ENCODE measurements at places on chromosomes 16 and 17. TPM values are rescaled to one million over a fixed set of nuclear protein-coding genes. Genes with fewer than 3 reads are reported as not detected.

The MGAT5B gene
- 41.4 TPM for total RNA-seq

DNA sequence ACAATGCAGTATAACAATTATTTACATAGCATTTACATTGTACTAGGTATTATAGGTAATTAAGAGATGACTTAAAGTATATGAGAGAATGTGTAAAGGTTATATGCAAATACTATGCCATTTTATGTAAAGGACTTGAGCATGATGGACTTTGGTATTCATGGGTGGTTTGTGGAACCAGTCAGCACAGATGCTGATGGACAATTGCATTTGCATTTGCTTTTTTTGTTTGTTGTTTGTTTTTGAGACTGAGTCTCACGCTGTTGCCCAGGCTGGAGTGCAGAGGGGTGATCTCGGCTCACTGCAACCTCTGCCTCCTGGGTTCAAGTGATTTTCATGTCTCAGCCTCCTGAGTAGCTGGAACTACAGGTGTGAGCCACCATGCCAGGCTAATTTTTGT is 36.0 kb downstream of the BCAS3 start:
- no peaks in the 10 kb centered on the region for H3K27me3 ChIP-seq
- no peak overlapping the region for H3K4me3 ChIP-seq
- H3K27ac ChIP-seq: no peak overlapping the region
- no peaks in the 10 kb centered on the region for H3K4me1 ChIP-seq

- no peak overlapping the region for H3K27ac ChIP-seq
- H3K36me3 ChIP-seq: no peaks in the 10 kb centered on the region
- DNase-seq: no peak
- no peaks in the 10 kb centered on the region for H3K4me1 ChIP-seq
These were observed 16.5 kb downstream of the RGS11 start for GRCh38 chr16:259226-259625.

DNA sequence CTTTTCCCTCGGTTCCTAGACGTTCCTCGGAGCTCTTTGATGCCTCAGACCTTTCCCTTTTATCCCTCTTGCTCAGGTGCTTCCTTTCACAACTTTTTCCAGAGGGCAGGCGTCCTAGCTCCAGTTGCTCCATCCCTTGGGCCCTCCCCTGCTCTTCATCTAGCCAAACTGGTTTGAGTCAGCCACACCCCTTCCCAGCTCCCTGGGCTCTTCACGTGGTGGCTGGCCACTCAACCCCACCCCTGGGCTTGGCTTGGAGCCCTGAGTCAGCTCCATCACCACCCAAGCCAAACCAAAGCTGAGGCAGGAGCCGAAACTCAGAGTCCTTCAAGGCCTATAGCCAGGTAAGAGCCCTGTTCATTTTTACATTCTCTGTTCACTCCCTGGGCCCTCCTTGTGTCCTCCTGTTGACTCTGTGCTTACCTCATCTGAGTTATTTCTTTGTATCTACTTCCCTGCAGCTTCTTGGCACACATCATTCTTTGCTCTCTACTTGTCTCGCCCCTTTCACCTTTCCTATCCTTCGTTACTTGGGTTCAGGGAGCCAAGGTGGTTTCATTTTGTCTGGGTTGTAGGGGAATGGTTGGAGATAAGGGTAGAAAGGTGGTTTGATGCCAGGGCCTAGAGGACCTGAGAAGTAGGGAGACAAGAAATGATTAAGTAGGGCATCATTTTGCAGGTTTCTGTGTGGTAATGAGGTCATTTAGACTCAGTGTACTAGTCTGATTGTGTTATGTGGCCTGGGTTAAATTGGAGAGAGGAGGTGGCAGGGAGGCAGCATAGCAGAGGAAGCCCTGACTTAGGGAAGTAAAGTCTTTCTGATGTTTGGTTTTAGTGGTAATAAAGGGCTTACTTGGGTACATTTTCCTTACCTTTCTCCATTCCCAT is 7.6 kb upstream of the PHKG2 start:
- no peaks in the 10 kb centered on the region for H3K27me3 ChIP-seq
- H3K4me1 ChIP-seq: no peaks in the 10 kb centered on the region
- H3K36me3 ChIP-seq: no peaks in the 10 kb centered on the region
- no peak for DNase-seq
- H3K4me3 ChIP-seq: no peak overlapping the region

DNA sequence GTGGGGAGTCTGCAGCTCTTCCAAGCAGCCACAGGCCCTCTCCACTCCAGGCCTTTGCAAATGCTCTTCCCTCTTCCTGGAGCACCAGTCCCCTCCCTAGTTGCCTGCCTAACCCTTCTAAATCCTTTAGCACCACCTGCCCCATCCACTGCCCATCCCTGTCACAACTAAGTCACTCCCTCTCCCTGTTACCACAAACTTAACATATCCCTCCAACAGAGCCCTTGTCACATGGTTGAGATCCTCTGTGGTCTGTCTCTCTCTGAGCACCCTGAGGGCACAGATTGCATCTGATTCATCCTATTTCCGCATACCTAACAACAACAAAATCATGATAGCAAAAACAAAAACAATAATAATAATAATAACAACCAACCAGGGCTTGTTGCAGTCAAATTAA is 11.0 kb upstream of the BEAN1 start:
- peaks cover 10% of the 10 kb centered on the region for H3K4me1 ChIP-seq
- no peak overlapping the region for H3K27ac ChIP-seq
- no peaks in the 10 kb centered on the region for H3K27me3 ChIP-seq
- no peak for DNase-seq

- no peak for DNase-seq
- H3K36me3 ChIP-seq: no peaks in the 10 kb centered on the region
- H3K4me1 ChIP-seq: no peaks in the 10 kb centered on the region
- no peak overlapping the region for H3K4me3 ChIP-seq
- no peak overlapping the region for H3K27ac ChIP-seq
These were observed 13.7 kb upstream of the XYLT2 start for GRCh38 chr17:50332196-50332595.

The G6PC1 gene
- not detected for total RNA-seq

The HSD17B2 gene
- not detected for total RNA-seq

DNA sequence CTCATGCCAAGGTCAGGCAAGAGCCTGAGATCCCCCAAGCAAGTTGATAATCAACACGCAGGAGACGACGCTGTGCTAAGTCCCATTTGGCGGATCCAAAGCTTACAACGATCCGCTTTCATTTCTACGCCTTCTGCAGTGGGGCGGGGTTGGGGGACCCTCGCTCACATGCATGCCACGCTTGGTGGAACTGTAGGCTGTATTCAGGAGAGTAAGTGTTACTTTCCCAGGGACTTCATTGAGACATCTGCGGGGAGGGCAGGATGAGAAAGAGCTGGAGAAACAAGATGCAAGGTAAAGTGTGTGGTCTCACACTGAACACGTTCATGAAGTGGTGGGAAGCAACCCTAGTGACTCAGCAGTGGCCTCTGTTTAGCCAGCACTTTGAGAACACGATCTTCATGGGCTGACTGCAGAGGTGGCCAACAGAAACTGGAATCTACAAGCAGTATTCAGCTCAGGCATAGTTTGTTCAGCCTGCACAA is 100.5 kb downstream of the XYLT1 start:
- no peaks in the 10 kb centered on the region for H3K36me3 ChIP-seq
- H3K27me3 ChIP-seq: no peaks in the 10 kb centered on the region
- DNase-seq: no peak
- H3K27ac ChIP-seq: peak overlapping the region; percentile 91

DNA sequence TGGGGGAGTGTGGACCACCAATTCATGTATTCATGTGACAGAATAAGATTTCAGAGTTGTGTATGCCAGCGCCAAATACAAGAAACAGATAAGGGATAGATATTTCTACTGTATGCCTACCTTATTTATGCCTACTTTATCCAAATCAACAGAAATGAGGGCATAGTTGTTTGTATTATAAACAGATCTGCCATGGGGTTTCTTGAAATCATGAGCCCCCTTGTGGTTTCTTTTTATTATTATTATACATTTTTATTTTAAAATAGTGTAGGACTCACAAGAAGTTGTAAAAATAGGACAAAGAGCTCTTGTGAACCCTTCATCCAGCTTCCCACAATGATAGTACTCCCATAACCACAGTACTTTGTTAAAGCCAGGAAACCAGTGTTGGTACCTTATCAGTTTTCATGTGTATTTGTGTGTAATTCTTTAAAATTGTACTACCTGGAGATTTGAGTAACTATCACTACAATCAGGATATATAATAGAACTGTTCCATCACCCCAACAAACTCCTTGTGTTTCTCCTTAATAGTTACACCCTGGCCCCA is 229.4 kb downstream of the CCDC182 start:
- H3K27ac ChIP-seq: no peak overlapping the region
- H3K4me1 ChIP-seq: no peaks in the 10 kb centered on the region
- H3K36me3 ChIP-seq: no peaks in the 10 kb centered on the region
- no peak overlapping the region for H3K4me3 ChIP-seq
- no peak for DNase-seq

The TUBG1 gene
- 15.7 TPM for total RNA-seq

The ZSCAN10 gene
- total RNA-seq: not detected

DNA sequence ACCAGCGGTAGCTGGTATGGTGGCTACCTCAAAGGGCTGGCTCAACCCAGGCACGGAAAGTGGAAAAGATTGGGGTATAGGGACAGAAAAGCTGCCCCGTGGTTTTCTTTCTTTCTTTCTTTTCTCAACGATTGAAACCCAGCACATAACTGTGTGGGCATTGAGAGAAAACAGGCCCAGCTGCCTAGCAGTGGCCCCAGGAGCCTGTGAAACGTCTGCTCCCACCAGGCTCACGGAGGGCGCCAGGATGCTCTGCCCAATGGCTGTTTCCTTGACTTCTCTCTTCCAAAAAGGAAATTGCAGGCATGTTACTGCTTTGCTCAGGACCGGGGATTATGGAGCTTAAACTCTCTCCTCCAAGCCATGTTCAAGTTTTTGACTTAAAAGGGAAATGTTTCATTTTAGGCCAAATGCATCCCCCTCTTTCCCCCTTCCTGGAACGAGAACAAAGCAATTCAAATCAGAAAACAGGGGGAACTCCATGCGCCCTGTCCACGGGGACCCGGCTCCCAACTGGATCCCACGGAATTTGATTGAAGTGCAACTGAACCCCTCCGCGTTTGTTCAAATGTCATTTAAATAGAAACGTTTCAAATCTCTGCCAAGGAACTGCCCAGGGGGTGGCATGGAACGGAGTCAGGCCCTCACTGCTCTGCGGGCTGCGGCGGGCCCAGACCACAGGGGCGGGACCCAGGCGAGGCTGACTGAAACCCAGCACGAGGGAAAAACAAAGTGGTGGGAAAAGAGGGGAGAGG is 133.5 kb downstream of the RGS9 start:
- H3K27me3 ChIP-seq: no peaks in the 10 kb centered on the region
- no peak overlapping the region for H3K27ac ChIP-seq
- no peaks in the 10 kb centered on the region for H3K4me1 ChIP-seq

DNA sequence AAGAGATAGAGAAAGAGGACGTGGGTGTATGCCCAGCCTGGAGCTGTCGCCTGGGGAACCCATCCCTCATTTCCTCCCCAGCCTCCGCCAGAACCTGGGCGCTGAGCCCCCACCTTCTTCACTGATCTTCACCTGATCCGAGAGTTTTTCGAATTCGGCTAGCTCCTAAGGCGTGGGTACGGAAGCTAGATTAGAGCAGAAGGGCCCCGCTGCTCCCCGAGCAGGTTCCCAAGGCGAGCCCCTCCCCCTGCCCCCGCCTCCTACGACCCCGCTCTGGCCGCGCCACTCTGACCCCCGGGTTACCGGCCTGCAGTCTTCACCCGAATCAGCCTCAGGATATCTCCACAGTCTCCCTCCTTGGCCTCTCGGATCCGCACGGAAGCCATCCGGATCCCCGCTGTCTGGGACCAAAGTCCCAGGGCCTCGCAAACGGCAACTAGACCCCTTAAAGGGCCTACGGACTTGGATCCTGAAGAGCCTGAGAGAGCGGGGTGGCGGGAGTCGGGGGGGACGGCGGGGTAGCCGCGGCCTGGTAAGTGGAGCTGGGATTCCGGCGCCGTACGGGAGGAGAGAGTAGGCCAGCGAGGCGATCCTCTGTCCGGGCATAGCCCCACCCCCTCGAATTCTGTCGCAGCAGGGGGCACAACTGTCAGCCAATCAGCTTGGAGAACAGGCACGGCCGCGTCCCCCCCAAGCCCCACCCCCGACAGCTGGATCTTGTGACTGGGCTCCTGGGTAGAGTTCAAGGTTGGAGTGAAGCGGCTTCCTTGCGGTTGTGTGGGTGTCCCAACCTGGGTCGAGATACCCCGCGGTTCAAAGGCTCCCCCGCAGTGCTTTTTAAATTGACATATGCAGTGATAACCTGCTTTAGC is at the start of gene SAT2:
SAT2 (minus strand) TSS at position 572 of the 872 bp plus-strand sequence; CDS start at position 386, 186 bp downstream.
- no peaks in the 10 kb centered on the region for H3K27me3 ChIP-seq
- H3K4me3 ChIP-seq: peak within 1 kb of the TSS; percentile 95
- H3K36me3 ChIP-seq: no peaks in the 10 kb centered on the region
- peaks cover 6% of the 10 kb centered on the region for H3K4me1 ChIP-seq
- peak within 1 kb of the TSS; percentile 79 for H3K27ac ChIP-seq

DNA sequence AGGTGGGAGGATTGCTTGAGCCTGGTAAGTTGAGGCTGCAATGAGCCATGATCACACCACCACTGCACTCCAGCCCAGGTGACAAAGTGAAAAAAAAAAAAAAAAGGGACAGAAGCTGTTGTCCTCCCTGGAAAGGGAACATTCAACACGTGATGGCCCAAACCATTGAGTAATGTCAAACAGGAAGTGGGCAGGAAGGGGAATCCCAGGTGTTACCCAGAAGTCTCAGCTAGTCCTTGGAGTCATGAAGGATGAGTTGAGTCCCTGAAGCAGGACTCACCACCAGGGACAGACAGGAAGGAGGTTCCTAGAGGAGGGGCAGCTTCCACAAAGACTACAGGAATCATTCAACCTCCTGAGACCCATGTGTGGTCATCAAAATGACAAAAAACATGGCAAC is 19.8 kb upstream of the CMIP start:
- peaks cover 24% of the 10 kb centered on the region for H3K4me1 ChIP-seq
- H3K27ac ChIP-seq: no peak overlapping the region
- no peak overlapping the region for H3K4me3 ChIP-seq
- DNase-seq: peak; percentile 56
- H3K36me3 ChIP-seq: no peaks in the 10 kb centered on the region
- no peaks in the 10 kb centered on the region for H3K27me3 ChIP-seq

The TPSD1 gene
- not detected for total RNA-seq

- H3K27ac ChIP-seq: no peak overlapping the region
- H3K36me3 ChIP-seq: no peaks in the 10 kb centered on the region
- H3K4me1 ChIP-seq: no peaks in the 10 kb centered on the region
- no peaks in the 10 kb centered on the region for H3K27me3 ChIP-seq
- DNase-seq: no peak
- no peak overlapping the region for H3K4me3 ChIP-seq
These were observed 123.1 kb downstream of the NPIPB5 start for GRCh38 chr16:22633799-22634198.

The RSAD1 gene
- 53.4 TPM for total RNA-seq

- no peak overlapping the region for H3K27ac ChIP-seq
- no peaks in the 10 kb centered on the region for H3K27me3 ChIP-seq
- no peaks in the 10 kb centered on the region for H3K36me3 ChIP-seq
- H3K4me3 ChIP-seq: no peak overlapping the region
- H3K4me1 ChIP-seq: no peaks in the 10 kb centered on the region
- DNase-seq: no peak
These were observed 80.2 kb downstream of the CDH11 start for GRCh38 chr16:65041667-65042066.

The TBC1D26 gene
- 0.46 TPM for total RNA-seq

GRCh38 chr17:58335061-58335731 is 6.6 kb upstream of the TSPOAP1 start:
- peaks cover 59% of the 10 kb centered on the region for H3K4me1 ChIP-seq
- H3K36me3 ChIP-seq: peaks cover 21% of the 10 kb centered on the region
- H3K27ac ChIP-seq: peak overlapping the region; percentile 99
- H3K27me3 ChIP-seq: no peaks in the 10 kb centered on the region
- peak overlapping the region; percentile 81 for H3K4me3 ChIP-seq
- peak; percentile 43 for DNase-seq
